ENCODE measurements at places on chromosomes 12 and 14.

GRCh38 chr12:97907504-97907903 is 444.9 kb downstream of the RMST start:
- no peak for DNase-seq

GRCh38 chr12:108728820-108729611 is 2.3 kb downstream of the CORO1C start:
- DNase-seq, result no peak

DNA sequence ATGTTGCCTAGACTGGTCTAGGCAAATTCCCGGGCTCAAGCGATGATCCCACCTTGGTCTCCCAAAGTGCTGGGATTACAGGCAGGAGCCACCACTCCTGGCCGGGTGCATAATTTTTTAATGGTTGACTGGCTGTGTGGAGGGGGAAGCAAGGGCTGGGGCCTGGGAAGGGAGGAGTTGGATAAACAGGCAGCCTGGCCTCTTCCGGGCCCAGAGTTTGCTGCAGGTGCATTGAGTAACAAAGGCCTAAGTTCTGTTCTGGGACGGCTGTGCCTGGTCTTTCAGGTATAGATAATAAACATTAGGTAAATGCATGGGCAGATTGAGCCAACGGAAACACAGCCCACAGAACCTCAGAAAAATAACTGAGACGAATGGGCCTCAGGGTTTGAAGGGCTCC is 191.3 kb upstream of the TBX3 start:
- DNase-seq, result no peak

GRCh38 chr14:54577494-54577893 is 10.6 kb downstream of the SAMD4A start:
- DNase-seq, result no peak

- no peak for DNase-seq
Observed at GRCh38 chr14:50813544-50813863, 17.5 kb downstream of the NIN start.

Measured in stimulated activated CD4-positive, alpha-beta T cell treated with anti-CD3 and anti-CD28 coated beads, Interleukin-4, amount 100 ng/mL, for 4 hours (primary cell).